ENCODE measurements at places on chromosomes 5 and 9.

DNA sequence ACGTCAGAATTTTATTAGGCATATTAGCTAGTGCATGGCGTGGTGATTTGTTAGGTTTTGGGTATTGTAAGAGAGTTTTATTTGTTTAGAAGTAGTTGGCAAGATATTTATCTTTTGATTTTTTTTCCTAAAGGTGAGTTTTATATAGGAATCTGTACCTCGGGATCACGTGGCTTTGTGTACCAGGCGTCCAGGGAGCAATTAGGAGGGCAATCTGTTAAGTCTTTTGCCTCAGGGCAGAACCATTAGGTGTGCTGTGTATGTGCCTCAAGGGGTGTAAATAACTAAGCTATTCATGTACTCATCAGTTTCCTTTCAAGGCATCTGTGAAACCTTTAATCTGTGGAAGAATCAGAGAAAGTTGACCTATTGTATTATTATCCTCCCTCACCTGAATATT lies 39.4 kb downstream of the ZSWIM6 start:
- DNase-seq, result no peak

- no peak for DNase-seq
Measured at GRCh38 chr9:124522121-124523098, 15.2 kb upstream of the NR5A1 start.

GRCh38 chr5:170338291-170338690 lies 40.7 kb upstream of the LCP2 start:
- no peak for DNase-seq

- no peak for DNase-seq
Measured at GRCh38 chr9:119289740-119290433, 79.3 kb downstream of the BRINP1 start.
